Mesothelial cell of epicardium (in vitro differentiated cells): ENCODE measurements at places on chromosomes 6 and 20. TPM values are rescaled to one million over a fixed set of nuclear protein-coding genes. Genes with fewer than 3 reads are reported as not detected.

DNA sequence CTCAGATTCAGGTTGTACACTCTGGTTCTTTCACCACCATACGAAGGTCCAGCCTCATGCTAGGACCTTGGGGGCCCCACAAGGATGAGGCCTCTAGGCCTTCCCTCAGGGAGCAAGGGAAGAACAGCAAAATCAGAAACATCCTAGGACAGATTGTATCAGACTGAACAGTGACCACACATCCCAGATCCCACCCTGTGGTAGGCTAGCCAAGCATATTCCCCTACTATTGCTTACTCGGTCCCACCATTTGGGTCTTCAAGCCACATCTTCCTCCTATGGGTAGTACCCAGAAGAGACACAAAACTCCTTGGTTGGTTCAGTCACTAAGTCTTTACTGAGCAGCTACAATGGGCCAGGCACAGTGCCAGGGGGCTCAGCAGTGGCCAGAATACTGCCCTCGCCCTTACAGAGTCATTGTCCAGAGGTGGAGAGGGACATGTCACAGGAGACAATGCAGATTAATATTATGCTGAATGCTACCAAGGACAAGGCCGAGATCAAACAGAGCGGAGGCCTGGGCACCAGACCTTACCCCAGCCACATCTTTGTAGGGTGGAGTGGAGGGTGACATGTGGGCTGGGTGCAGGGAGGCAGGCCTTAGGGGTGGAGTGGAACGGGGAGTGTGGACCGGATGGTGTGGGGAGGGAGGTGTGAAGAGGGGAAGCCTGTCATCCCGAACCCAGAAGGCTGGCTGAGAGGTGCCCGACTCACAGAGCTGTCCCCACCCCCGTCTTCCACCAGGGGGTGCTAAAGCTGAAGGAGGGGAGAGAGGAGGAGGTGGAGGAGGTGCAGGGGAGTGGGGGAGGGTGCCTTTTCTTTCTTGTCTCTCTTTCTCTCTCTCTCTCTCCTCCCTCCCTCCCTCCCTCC is 6.8 kb upstream of the MAPK13 start:
- DNase-seq = peak; percentile 56
- no peaks in the 10 kb centered on the region for H3K27me3 ChIP-seq
- H3K4me1 ChIP-seq = peaks cover 12% of the 10 kb centered on the region
- no peak overlapping the region for H3K4me3 ChIP-seq
- no peak overlapping the region for H3K27ac ChIP-seq

- no peak for DNase-seq
- no peak overlapping the region for H3K27ac ChIP-seq
- H3K4me1 ChIP-seq = peaks cover 4% of the 10 kb centered on the region
- H3K27me3 ChIP-seq = no peaks in the 10 kb centered on the region
- H3K4me3 ChIP-seq = no peak overlapping the region
These were observed 37.0 kb downstream of the AKAP7 start for GRCh38 chr6:131172222-131172621.

DNA sequence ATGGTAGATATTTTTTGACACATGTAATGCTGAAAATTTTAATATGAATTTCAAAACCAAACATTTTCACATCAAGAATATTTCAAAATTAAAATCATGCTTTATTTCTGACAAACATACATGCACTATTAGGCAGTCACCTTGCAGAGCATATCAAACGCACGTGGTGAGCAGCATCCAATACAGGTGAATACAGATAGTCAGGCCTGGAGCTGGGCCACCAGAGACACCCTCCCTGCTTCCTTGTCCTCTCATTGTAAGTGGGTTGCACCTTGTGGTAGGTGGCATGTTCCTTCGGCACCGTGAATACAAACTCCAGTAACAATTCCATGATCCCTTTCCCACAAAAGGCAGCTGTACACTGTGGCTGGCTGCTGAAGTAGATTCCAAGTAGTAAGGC is 8.9 kb downstream of the REV3L start:
- no peak overlapping the region for H3K27ac ChIP-seq
- no peaks in the 10 kb centered on the region for H3K36me3 ChIP-seq
- DNase-seq = no peak

GRCh38 chr20:59205044-59205443 is 41.4 kb downstream of the ZNF831 start:
- DNase-seq = no peak
- no peak overlapping the region for H3K4me3 ChIP-seq
- no peak overlapping the region for H3K27ac ChIP-seq
- no peaks in the 10 kb centered on the region for H3K4me1 ChIP-seq

GRCh38 chr6:34792605-34793500 is 970 bp downstream of the BLTP3A start:
- DNase-seq = no peak
- H3K4me1 ChIP-seq = peaks cover 25% of the 10 kb centered on the region
- H3K4me3 ChIP-seq = peak overlapping the region; percentile 93
- no peaks in the 10 kb centered on the region for H3K36me3 ChIP-seq
- peak overlapping the region; percentile 97 for H3K27ac ChIP-seq

- H3K27ac ChIP-seq = peak overlapping the region; percentile 72
- no peaks in the 10 kb centered on the region for H3K27me3 ChIP-seq
- peak; percentile 23 for DNase-seq
- no peak overlapping the region for H3K4me3 ChIP-seq
These were observed 34.2 kb upstream of the B4GALT5 start for GRCh38 chr20:49747707-49748524.

GRCh38 chr6:141110481-141110880 is 1022.2 kb upstream of the GJE1 start:
- peaks cover 7% of the 10 kb centered on the region for H3K4me1 ChIP-seq
- DNase-seq = no peak
- no peaks in the 10 kb centered on the region for H3K36me3 ChIP-seq

DNA sequence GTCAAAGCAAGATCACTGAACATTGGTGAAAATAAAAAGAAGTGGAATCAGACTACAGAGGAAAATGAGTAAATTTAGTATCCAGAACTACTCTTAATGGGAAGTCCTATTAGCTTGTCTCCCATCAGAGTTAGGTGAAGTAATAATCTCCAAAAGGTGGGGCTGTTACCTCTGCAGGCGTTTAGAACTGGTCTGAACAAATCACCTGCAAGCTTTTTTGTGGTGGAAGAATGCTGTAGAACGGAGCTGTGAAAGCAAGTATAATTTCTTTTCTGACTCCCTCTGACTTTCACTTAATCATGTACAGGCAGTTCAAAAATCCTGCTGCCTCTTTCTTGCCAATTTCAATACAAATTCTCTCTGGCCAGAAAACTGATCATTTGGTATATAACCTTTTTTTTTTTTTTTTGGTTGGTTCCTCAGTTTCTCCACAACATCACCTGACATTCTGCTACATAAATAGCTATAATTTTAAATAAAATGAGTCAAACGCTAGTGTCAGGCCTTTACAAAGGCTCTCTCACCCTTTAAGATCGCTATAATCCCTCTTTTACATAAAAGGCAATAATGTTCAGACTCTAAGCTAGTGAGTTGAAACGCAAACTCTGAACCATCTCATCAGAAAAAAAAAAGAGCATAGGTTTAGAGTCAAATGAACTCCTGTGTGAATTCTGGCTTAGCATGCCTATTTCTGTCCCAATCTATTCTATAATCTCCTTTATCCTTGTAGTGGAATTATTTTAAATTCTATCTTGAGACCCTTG is 38.8 kb downstream of the CITED2 start:
- peaks cover 28% of the 10 kb centered on the region for H3K4me1 ChIP-seq
- H3K27ac ChIP-seq = no peak overlapping the region
- no peaks in the 10 kb centered on the region for H3K36me3 ChIP-seq
- H3K4me3 ChIP-seq = no peak overlapping the region

- H3K36me3 ChIP-seq = no peaks in the 10 kb centered on the region
- H3K27me3 ChIP-seq = no peaks in the 10 kb centered on the region
- no peak overlapping the region for H3K4me3 ChIP-seq
- DNase-seq = no peak
These were observed 196.5 kb upstream of the THBS2 start for GRCh38 chr6:169450097-169450496.

- no peaks in the 10 kb centered on the region for H3K27me3 ChIP-seq
- no peak overlapping the region for H3K4me3 ChIP-seq
- H3K4me1 ChIP-seq = no peaks in the 10 kb centered on the region
- peaks cover 42% of the 10 kb centered on the region for H3K36me3 ChIP-seq
These were observed 47.2 kb downstream of the RPP40 start for GRCh38 chr6:4956625-4957024.

GRCh38 chr6:3561725-3562124 is 104.9 kb upstream of the SLC22A23 start:
- H3K27ac ChIP-seq = peak overlapping the region; percentile 66
- H3K36me3 ChIP-seq = no peaks in the 10 kb centered on the region
- H3K4me1 ChIP-seq = peaks cover 16% of the 10 kb centered on the region
- H3K27me3 ChIP-seq = no peaks in the 10 kb centered on the region
- H3K4me3 ChIP-seq = no peak overlapping the region

GRCh38 chr20:43408848-43409576 is 48.7 kb upstream of the SRSF6 start:
- no peaks in the 10 kb centered on the region for H3K4me1 ChIP-seq
- DNase-seq = no peak
- H3K27ac ChIP-seq = no peak overlapping the region
- no peaks in the 10 kb centered on the region for H3K36me3 ChIP-seq

DNA sequence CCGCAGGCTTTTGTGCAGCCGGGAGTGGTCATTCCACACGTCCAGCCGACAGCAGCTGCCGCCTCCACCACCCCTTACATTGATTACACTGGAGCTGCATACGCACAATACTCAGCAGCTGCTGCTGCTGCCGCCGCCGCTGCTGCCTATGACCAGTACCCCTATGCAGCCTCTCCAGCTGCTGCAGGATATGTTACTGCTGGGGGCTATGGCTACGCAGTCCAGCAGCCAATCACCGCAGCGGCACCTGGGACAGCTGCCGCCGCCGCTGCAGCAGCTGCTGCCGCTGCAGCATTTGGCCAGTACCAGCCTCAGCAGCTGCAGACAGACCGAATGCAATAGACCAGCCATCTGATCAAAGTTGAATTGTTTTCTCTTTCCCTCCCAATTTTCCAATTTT is 10.6 kb downstream of the RBM24 start:
- no peaks in the 10 kb centered on the region for H3K36me3 ChIP-seq
- H3K27ac ChIP-seq = no peak overlapping the region

DNA sequence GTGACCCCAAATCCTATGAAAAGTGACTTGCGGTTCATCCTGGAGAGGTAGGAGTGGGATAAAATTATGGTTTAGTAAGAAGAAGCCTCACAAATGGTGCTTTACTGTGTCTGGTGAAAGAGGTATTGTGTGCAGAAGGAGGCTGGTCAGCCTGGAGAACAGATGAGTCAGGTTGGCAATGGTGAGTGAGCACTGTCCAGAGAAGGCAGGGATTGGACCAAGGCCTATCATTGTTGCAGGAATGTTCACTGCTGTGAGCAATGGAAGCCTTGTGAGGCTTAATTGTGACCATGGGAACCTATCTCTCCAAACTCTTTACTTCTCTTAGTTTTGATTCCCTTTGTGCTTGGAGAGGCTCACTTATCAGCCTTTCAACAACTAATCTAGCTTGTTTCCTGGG is 89.0 kb upstream of the KCNK16 start:
- peaks cover 2% of the 10 kb centered on the region for H3K4me1 ChIP-seq
- no peak for DNase-seq
- H3K4me3 ChIP-seq = no peak overlapping the region
- no peaks in the 10 kb centered on the region for H3K36me3 ChIP-seq

DNA sequence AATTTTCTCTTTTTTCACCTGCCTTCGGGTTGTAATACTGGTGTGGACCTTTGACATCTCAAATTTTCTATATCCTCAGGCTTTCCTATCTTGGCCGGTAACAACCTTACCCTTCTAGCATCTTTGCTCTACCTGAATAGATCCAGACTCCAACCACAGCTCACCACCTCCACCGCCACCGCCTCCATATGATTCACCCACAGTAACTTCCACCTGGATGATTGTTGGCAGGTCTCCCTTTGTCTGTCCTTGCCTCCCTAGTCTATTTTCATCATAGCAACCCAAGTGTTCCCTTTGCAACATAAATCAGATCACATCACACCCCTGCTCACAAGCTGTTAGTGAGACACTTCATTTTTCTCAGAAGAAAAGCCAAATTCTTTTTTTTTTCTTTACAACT is 525.8 kb upstream of the POU3F2 start:
- H3K4me1 ChIP-seq = no peaks in the 10 kb centered on the region
- H3K4me3 ChIP-seq = no peak overlapping the region
- H3K36me3 ChIP-seq = no peaks in the 10 kb centered on the region
- peaks cover 2% of the 10 kb centered on the region for H3K27me3 ChIP-seq
- H3K27ac ChIP-seq = no peak overlapping the region

The SLC26A8 gene
- 0.27 to 0.38 TPM (median 0.29 TPM) in 3 replicates for total RNA-seq

The SPATA25 gene
- 3.2 to 4.0 TPM (median 3.4 TPM) in 3 replicates for total RNA-seq

The LPA gene
- 0.93 to 2.0 TPM (median 1.3 TPM) in 3 replicates for total RNA-seq

The PHACTR1 gene
- 0.76 to 2.0 TPM (median 1.4 TPM) in 3 replicates for total RNA-seq

The PTCRA gene
- not detected in 3 replicates for total RNA-seq
